NCI-H1930 (cell line): ENCODE measurements at places on chromosomes 12 and 14.
A peak's percentile ranks its signal among the peaks of the same experiment; 100 is the strongest.

- DNase-seq: no peak
Measured at GRCh38 chr14:99517643-99518381, 36.6 kb downstream of the CCNK start.

DNA sequence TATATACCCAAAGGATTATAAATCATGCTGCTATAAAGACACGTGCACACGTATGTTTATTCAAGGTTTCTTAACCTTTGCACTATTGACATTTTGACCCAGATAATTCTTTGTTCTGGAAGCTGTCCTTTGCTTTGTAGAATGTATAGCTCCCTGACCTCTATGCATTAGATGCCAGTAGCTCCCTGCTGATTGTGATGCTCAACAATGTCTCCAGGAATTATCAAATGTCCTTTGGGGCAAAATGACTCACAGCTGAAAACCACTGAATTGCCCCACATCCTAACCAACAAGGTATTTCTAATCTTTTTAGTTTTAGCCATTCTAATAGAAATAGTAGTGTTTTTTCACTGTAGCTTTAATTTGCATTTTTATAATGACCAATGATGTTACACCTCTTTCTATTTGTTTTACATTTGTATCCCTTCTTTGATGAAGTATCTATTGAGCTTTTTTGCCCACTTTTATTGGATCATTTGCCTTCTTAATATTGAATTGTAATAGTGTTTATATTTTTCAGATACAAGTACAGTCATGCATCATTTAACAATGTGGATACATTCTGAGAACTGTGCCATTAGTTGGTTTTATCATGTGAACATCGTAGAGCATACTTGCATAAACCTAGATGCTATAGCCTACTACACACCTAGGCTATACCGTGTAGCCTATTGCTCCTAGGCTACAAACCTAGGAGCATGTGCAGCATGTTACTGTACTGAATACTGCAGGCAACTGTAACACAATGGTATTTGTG lies 10.4 kb upstream of the NOPCHAP1 start:
- no peak for DNase-seq

DNA sequence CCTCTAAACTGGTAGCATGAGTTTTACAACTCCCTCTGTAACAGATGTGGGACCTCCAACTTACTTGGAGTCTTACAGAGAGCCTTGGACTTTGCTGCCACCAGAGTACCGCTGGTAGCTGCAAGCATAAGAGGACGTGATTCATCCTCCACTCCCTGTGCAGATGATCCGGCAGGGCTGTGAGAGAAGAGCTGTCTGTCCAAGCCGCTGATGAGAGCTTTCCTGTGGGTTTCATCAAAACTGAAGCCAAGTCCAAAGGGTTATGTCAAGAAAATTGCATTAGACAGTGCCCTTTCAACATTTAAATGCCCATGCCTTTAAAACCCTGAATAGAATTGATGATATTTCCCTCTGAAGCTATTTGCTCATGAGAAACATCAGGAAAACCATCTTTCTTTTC lies 85.8 kb downstream of the LLPH start:
- no peak for DNase-seq

- no peak for DNase-seq
Measured at GRCh38 chr14:52348279-52348678, 34.2 kb downstream of the PTGER2 start.

GRCh38 chr14:94395888-94396574 lies 7.6 kb upstream of the SERPINA1 start:
- peak; percentile 30 for DNase-seq
